ENCODE measurements at places on chromosomes 4 and X.

DNA sequence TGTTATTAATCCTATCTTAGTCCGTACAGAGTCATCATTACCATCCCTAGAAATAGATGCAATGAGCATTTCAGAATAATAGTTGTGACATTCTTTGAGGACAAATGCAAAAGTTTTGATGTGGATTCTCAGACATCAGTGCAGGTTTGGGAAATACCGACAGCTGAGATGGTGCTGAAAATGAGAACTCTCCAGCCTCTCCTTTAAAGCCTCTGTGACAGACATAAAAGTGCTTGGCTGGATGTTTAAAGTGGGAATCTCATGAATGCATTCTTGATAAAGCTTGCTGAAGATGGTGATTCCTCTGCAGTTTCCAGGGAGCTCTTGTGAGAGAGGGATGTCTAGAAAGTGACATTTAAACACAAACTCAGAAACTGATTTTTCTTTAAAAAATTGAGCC is 35.0 kb upstream of the SLC7A11 start:
- DNase-seq: no peak

DNA sequence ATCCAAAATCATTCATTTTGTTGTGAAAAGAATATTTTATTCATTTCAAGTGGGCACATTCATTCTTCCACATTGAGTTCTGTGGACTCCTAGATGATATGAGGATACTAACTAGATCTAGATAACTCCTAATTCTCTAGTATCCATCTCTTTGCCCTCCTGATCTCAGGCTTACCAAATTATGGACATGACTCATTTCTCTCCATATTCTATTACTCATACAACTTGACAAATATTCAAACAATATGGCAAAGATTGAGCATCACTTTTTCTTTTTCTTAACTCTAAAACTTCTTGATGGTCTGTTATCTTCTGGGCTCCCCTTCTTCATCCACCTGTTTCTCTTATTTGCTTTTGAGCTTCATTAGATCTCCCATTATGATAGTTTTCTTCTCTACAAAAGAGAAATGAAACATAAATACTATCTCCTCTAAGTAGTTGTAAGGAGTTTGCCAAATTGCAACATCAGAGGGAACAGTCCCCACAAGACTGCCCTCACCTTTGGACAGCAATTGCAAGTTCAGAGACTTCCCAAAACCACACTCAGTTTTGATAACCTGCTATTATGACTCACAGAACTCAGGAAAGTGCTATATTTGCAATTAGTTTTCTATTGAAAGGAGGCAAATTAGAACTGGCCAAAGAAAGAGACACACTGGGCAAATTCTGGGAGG is 422.9 kb downstream of the SPRY1 start:
- no peak for DNase-seq

DNA sequence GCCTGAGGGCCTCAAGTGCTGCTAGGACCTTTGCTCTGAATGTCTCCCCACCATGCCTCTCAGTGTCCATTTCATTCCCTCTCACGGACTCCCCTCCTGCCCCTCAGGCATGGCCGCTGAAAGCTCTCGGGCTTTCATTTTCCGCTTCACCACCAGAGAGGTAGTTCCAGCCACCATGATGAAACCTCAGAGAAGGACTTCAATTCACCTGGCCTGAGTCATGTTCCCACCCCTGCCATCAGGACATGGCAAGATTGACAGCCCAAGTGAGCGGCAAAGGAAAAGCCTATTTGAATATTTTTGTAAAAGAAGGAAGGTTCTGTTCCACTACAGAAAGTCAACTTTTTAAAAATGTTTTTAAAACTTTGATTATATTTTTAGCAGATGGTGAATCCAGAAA is 249.3 kb upstream of the GALNT7 start:
- no peak for DNase-seq

GRCh38 chr4:112252234-112252633 is 20.6 kb downstream of the AP1AR start:
- peak; percentile 49 for DNase-seq

DNA sequence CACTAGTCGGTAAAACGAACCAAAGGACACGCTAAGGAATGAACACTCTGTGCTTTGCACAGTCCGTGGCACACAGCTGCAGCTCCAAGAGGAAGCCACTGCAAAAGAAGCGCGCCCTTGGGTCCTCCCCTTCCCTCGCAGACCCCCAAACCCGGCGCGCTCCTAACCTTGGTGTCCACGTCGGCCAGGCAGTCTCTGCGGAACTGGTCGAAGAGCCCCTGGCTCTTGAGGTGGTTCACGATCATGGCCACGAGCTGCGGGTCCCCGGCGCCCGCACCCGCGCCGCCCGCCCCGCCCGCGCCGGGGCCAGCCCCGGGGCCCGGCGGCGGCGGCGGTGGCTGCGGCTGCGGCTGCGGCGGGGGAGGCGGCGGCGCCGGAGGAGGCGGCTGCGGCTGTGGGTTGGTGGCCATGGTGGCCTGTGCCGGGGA is 333 bp downstream of the BOD1L1 start:
- no peak for DNase-seq

GRCh38 chr4:169993531-169993930 is 32.7 kb downstream of the MFAP3L start:
- DNase-seq: no peak

DNA sequence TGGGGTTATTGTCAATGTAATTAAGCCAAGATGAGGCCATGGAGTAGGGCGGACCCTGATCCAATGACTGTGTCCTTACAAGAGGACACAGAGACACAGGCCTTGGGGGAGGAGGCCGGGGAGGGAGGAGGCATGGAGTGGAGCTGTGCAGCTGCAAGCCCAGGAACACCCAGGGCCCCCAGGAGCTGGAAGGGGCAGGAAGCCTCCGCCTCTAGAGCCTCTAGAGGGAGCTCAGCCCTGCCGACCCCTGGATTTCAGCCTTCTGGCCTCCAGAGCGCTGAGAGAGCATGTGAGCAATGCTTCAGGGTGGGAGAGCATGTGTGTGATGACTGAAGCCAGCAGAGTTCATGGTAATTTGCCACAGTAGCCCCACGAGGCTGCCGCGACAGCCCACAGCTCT is 234.6 kb downstream of the AFAP1 start:
- no peak for DNase-seq

- no peak for DNase-seq
These were observed 42.3 kb upstream of the FAM241A start for GRCh38 chr4:112102875-112103370.

GRCh38 chr4:5885733-5886132 is 7.2 kb downstream of the CRMP1 start:
- no peak for DNase-seq

DNA sequence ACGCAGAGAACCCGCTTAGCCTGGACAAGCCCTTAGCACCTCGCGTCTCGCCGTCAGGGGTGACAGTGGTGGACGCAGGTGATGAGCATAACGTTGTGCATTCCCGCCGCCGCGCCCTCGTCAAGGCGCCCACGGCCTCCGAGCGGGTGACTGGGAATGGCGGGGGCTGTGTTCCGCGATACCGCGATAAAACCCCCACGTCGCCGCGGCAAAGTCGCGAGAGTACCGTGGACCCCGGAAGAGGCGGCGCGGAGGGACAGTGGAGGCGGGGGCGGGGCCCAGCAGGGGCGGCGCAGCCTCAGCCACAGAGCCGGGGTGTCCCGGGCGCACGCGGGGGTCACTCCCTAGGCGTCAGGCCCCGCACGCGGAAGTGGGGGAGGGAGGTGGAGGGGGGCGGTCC is 53.8 kb downstream of the ZFYVE28 start:
- DNase-seq: no peak

DNA sequence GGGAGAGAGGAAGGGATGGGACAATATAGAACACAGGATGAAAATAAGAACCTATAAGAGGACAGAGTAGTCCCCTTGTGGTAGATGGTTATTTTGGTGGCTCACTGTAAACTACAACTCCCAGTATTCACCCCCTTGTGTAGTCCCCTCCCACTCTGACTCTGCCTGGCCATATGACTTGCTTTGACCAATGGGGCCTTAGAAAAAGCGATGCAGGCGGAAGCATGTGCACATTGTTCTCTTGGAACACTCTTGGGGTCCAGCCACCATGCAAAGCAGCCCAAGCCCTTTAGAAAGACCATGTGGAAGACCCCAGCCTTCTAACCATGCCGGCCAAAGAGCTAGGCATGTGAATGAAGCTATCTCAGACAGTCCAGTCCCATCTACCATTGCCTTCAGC is 415.0 kb downstream of the BCOR start:
- DNase-seq: no peak

- DNase-seq: no peak
These were observed 6.8 kb upstream of the STARD8 start for GRCh38 chrX:68640661-68641060.

All from LNCaP clone FGC (cell line).